ENCODE measurements at places on chromosomes 12 and 14.

DNA sequence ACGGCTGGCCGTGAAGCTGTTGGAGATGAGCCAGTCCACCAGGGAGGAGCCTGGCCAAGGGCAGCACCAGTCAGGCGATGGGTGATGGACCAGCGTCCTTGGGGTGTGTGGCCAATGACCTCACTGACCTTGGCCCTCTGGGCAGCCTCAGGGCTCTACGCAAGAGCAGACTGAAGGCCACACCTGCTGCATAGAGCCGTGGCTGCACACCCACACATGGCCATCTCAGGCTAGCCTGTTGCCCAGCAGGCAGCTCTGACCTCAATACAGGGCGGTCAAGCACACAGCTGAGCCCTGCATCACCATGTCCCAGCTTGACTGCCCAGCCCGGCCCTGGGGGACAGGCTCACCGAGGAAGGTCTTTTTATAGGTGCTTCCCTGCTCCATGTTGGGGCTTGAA lies 19.2 kb downstream of the PLEK2 start:
- no peak for DNase-seq

DNA sequence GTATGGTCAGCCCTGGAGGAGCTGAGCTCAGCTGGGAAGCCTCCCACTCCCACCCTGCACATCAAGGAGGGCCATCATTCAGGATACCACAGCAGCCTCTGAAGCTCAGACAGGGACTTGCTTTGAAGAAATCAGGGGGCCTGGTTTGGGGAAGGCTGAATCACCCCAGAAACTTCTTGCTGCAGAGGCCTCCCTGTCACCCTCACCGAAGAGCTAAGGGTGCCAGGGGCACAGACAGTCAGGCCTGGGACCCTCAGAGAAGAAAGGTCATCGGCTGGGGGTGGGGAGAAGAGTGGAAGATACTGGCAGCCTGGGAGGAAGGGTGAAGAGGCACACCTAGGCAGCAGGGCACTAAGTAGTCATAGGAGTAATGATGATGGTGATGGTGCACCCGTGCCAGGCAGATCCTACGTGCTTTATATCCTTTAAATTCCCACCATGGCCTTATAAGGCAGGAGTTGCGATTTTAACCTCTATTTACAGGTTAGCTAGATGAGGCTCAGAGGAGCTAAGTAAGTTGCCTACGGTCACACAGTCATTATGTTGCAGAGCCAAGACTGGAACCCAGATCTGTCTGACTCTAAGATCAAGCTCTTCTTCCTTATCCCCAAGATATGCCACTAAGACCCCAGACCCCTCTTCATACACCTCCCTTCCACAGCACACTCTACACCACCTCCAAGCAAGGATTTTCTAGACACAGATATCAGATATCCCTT lies 28.5 kb upstream of the PNMA1 start:
- DNase-seq = peak; percentile 35

DNA sequence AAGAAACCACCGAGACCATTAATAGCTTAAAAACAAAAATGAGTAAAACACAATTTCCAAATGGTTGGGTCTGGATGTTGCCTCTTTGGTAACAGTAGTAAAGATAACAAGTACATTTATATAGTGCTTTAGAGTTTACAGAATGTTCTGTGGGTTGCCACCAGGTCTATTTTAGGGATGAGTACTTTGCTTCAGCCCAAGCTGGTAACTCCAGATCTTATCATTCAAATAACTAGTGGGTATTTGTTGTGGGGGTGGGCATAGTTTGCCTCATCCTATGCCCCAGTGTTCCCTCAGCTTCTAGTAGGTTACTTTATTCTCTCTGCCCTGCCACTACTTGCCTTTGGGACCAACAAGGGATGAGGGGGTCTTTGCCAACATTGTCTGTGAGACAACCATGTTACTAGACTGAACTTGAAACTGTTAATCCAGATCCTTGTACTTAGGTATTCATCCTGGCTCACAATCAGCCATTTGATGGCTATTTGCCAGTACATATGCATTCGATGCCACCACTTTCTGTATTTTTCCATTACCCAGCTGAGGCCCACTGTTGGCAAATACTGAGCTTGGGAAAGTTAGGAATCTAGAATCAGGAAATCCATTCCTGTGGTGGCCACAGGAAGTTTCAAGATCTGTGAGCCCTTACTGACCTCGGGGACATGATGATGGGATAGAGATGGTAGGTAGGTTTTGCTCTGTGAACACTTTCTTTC lies 17.6 kb upstream of the AKAP6 start:
- DNase-seq = no peak

DNA sequence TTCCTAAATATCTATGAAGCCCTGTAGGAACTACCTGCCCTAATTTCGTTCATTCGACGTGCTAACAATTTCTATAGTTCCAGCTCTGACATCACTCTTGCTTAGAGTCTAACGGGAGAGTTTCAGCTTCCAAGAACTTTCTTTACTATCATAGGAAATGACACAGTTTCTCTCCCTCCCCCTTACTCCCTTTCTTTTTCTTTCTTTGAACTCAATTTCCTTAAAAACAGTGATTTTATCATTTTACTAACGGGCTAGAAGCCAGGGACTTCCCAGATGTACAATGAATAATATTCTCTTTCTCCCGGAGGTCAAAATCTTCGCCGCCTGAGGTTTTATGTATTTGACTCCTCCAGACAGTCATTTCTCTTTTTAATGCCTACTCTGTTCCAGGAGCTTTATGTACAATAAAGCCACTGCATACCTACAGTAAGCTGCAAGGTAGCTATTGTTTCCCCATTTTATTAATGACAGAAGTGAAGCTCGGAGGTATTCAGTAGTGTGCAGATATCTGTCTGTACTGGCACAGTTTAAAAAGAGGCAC lies 15.7 kb downstream of the SMCO2 start:
- DNase-seq = no peak

DNA sequence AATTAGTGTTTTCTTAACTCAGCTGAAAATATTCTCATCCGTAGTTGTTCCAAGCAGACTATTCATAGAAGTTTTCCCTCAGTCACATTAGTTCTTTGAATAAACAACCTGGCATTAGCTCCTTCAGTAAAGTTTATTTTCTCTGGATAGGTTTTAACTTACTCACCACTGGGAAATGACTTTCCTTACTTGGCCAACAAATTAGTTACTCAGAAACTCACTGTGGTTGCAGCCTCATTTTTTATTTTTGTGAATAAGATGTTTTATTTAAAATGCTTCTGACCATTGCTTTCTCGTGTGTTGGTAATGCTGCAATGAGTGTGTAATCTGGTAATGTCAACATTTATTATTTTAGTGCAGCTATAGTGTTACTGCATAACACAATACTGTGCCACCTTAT lies 74.9 kb downstream of the NOVA1 start:
- no peak for DNase-seq
